ENCODE measurements at places on chromosomes 7 and 10. TPM values are rescaled to one million over a fixed set of nuclear protein-coding genes. Genes with fewer than 3 reads are reported as not detected.

GRCh38 chr7:28705350-28705749 is 252.8 kb downstream of the TRIL start:
- no peak for DNase-seq

DNA sequence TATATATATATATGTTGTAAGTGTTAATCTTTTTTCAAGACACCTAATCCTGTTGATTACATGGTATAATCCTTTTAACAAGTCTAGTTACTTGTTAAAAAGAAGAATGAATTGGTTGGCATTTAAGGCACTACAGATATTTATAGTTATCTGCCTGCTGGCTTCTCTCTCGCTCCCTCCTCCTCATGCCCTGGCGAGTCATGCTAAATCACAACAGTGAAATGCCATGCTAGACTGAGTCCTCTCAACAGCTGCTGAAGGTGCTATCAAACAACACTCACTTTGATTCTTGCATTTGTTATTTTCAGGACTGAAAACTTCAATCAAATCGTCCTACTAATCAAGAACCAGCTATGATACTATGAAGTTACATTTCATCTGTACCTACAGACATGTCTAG is 15.4 kb downstream of the NRAP start:
- peak; percentile 34 for DNase-seq

- no peak for DNase-seq
Measured at GRCh38 chr7:157495594-157495993, 158.8 kb downstream of the DNAJB6 start.

DNA sequence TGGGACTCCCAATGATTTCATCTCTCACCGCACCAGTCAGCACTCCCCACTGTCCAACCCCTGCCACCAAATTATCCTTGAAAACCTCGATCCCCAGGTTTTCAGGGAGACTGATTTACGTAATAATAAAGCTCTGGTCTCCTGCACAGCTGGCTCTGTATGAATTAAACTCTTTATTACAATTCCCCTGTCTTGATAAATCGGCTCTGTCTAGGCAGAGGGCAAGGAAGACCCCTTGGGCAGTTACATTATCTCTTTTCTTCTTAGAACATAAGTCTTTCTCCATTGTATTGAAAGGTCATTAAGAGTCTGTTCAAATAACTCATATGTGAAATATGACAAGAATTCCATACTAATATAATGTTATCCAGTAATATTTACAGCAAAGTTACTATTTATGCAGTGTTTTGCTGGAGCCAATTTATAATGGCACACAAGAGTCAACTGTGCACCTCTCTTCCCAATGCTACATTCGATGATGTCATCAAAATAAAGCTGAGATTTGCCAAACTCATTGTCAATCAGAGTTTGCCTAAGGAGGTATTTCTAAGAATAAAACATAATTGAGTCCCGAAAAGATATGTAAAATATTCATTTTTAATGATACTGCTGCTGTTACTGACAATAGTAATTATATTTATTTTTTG is 1297.2 kb upstream of the LRRTM3 start:
- DNase-seq: no peak

- DNase-seq: no peak
Measured at GRCh38 chr7:138785587-138786437, 12.0 kb upstream of the TMEM213 start.

GRCh38 chr7:36109013-36109627 is 43.9 kb upstream of the EEPD1 start:
- no peak for DNase-seq

DNA sequence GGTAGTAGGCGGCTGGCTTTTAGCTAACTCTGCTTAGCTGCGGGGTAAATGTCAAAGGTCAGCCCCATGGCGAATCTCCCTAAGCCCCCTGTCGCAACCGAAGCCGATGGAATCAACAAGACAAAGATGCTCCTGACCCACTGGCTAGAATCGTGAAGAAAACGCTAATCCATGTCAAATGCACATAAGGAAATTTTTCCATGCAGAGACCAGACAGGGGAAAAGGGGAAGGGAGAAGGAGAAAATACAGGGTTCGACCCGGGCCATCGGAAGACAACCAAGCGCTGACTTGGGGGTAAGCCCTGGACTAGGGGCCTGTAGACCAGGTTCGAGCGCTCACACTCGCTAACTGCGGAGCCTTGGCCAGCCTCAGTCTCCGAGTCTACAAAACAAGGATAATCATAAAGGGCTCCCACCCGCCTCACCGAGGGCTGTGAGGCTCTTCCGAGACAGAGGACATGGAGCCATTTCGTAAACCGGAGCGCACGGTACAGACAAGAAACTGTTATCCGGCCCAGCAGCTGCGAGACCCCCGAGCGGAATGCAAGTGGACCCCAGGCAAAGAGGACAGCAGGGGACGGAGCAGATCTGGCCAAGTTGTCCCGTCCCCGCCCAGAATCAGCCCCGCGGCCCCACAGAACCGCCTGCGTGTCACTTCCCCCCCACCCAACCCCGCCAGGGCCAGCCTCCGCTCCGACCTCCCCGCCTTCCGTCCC is 507 bp downstream of the SAR1A start:
- no peak for DNase-seq

DNA sequence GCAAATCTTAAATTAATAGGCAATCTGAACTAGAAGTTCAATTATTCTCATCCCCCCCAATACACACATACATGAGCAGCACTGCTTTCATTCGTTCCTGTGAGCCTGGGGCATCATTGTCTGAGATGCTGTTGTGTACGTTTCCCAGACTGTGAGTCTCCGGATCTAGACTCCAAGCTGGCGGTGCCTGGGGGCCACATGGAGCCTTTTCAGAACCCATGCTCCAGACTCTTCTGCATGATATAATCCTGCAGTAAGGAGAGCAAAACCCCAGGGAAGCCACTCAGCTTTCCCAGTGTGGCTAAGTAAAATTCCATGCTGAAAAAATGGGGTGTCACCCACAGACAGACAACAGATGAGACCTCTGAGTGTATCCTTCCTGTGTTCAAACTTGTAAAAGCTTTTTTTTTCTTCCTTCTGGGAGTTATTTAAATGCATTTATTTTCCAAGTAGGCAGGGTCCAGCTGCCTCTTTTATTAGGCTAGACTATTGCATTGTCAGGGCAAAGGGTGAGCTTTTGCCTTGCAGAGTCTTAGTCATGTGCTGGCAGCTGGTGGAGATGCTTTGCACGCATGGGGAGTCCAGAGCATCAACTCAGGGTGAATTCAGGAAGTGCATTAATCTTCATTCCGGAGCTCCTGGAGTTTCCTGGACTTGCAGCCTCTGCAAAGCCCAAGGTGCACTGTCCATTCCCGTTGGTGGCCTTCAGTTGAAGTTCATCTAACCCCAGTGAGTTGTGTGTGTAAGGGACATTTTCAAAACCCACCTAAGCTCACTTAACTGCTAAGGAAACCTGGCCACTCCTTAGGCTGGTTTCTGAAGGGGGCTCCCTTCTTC is 185.7 kb upstream of the ADO start:
- peak; percentile 26 for DNase-seq

DNA sequence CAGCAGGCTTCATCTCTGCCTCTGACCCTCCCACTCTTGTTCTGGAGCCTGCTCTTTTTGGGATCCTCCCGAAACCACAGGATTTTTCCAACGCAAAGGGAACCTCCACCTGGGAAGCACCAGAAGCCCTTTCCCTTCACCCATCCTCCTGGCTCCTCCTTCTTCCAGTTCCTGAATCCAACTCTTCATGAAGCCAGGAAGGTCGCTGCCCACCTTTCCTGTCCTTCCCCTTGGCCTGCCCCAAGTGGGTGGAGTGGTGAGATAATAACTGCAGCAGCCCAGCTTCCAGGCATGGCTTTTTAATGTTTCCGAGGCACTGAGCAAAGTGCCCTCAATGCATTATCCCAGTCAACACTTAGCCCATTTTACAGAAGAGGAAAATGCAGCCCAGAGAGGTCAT is 70.8 kb upstream of the EEPD1 start:
- DNase-seq: no peak

TMEM26 gene
- 0.24 TPM for total RNA-seq

PDK4 gene
- total RNA-seq: 129 TPM

NEUROD6 gene
- total RNA-seq: not detected

THSD7A gene
- 2.0 TPM for total RNA-seq

CELF2 gene
- 72.5 TPM for total RNA-seq

Measured in left cardiac atrium (tissue), 4 donors.